GOT3 (cell line): ENCODE measurements at places on chromosomes 6 and 20.

- DNase-seq: no peak
Measured at GRCh38 chr20:23086056-23086566, at the start of gene CD93. Gene CD93 (minus strand): TSS chr20:23086324. CDS start chr20:23086192, 132 bp downstream.

DNA sequence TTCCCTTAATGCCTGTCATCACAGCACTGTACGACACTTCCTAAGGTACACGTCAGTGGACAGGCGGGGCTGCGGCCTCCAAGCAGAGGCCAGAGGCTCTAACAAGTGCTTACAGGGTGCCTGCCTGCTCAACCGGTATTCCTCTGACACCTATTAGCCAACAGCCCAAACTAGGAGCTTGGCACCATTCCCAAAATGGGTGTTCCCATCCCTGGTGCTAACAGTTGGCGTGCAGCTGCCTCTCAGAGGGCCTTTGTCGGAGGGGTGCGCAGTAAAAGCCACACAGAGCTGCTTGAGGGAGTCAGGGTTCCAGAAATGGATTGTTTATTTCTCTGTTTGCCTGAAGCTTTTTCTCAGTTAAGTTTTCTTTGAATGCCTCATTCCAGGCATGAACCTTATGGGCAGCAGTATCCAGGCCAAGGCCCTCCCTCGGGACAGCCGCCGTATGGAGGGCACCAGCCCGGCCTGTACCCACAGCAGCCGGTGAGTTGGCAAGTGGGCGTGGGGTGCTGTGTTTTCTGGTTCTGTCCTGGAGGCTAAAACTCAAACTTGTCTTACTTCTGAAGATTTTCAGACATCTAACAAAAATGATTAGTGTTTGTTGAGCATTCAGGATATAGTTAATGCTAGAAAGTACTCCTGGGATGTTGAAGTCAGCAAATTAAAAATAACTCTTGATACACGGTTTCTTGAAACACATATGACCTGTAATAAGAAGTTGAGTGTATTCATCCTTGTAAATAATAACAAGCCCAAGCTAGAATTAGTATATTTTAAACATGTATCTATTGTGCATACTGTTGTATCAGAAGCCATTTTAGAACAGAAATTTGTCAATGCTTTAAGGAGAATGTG, 124.7 kb downstream of the TMEM242 start:
- no peak for DNase-seq

GRCh38 chr20:57968120-57968519, 258.3 kb upstream of the PMEPA1 start:
- no peak for DNase-seq

DNA sequence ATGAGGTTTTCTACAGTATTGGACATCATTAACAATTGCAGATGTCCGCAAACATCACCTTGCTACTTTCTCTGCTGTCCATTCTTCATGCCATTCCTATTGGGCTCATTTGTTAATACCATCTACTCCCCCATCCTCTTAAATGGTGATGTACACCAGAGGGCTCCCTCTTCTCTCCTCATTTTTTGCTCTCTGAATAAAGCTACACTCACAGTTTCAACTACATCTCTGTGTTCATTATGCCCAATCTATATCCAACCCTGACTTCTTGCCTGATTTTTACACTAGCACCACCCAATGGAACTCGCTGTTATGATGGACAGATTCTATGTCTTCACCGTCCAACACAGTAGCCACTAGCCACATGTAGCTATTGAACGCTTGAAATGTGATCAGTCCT, 288.1 kb upstream of the ID4 start:
- DNase-seq: no peak

DNA sequence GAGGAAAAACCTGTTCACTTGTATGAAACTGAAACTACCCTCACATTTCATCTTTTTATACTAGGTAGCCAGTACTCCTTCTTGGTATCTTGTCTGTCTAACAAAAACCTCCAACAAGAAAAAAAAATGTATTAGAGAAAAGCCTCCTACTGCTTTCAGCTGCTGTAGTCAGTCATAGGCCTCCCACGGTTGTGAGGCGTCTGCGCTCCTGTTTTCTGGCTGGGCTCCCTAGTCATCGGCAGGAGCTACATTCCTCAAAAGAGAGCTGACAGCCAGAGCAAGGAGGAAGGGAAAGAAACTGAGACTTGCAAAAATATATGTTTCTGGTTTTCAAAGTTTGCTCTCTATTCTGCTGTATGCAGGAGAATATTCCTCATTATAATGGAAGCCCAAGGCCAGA, 517.0 kb downstream of the LMBRD1 start:
- no peak for DNase-seq

GRCh38 chr6:22411376-22412105, 114.7 kb upstream of the PRL start:
- DNase-seq: no peak
